ENCODE measurements at places on chromosomes 7 and 10.

GRCh38 chr10:11276449-11276990 lies 258.8 kb downstream of the CELF2 start:
- no peak for DNase-seq

- DNase-seq = no peak
Observed at GRCh38 chr10:3766046-3766756, 18.8 kb downstream of the KLF6 start.

DNA sequence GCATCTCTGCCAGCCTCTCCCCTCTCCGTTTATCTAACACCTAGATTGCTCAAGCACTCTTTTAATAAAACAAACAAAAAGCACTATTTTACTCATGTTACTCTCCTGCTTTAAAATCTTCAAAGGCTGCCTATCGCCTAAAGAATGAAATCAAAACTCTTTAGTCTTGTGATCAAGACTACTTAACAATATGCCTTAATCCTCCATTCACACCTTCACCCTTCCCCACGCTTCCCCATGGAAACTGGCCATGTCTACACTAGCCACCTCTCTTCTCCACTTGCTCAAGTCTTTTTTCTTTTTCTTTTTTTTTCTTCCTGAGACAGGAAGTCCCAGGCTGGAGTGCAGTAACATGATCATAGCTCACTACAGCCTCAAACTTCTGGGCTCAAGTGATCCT lies 47.8 kb upstream of the TMEM213 start:
- DNase-seq = no peak

- DNase-seq = no peak
Observed at GRCh38 chr7:559396-559705, 39.7 kb upstream of the PDGFA start.

DNA sequence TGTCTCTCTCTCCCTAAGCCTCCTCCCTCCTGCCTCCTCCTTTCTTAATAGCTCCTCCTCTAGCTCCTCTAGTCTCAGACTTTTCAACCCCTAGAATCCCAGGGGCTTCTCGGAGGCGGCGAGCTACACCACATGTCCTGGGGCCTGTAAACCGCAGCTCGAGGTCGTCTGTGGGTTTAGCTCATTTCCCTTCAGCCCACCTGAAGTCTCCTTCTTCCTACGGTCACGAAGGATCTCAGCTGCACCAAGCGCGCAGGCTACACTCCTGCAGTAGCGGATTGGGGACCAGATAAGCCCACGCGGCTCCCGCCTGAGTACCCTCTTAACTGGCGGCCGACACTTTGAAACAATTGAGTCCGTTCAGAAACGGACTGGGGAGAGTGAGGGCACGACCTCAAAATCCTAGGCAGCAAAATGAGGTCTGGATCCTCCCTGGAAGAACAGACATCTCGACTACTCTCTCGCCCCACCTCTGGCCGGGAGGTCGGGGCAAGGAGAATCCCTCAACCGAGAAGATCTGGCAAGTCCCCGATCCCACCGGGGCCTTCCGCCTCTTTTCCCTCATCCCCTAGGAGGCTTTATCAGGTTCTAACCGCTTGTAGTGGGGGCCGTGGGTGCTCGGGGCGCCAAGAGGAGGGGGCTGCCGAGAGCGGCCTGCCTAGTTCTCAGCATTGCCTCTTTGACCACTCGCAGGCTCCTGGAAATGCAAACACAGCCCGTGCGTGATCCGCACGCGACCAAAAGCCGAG lies 1.3 kb upstream of the SORCS3 start:
- no peak for DNase-seq

GRCh38 chr7:28750981-28751380 lies 207.1 kb downstream of the TRIL start:
- no peak for DNase-seq

DNA sequence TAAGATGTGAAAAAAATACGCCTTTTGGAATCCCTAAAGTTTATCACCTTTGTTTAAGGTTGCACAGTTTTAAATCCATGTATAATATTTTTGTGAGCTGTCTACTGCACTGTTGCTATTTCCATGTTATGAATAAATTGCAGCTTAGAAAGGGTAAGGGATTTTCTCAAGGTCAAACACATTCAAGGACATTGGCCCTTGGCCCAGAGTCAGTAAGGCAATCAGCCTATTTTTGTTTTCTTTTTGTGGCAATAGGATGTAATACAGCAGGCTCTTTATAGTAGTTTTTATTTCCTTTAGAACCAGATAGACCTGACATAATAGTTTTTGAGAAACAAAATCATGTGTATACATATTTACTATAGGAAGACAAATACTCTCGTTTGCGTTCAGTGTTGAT lies 219.8 kb downstream of the ACTR3B start:
- DNase-seq = no peak

DNA sequence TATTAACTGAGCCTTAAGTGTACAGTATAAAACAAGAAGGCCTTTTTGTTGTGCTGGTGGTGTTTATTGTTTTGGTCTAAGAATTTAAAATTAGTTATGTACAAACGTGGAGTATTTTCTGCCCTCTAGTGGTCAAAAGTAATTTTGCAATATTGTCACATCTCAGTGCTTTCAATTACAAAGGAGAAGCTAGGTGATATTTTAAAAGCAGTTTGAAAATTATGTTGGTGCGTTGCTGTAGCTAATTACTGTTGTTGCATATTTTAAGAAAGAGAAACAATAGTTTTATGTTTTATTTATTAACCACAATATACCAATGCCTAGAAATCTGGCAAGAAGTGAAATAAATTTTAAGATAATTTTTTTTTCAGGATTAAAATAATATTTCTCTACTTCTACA lies 11.4 kb downstream of the NPVF start:
- no peak for DNase-seq

DNA sequence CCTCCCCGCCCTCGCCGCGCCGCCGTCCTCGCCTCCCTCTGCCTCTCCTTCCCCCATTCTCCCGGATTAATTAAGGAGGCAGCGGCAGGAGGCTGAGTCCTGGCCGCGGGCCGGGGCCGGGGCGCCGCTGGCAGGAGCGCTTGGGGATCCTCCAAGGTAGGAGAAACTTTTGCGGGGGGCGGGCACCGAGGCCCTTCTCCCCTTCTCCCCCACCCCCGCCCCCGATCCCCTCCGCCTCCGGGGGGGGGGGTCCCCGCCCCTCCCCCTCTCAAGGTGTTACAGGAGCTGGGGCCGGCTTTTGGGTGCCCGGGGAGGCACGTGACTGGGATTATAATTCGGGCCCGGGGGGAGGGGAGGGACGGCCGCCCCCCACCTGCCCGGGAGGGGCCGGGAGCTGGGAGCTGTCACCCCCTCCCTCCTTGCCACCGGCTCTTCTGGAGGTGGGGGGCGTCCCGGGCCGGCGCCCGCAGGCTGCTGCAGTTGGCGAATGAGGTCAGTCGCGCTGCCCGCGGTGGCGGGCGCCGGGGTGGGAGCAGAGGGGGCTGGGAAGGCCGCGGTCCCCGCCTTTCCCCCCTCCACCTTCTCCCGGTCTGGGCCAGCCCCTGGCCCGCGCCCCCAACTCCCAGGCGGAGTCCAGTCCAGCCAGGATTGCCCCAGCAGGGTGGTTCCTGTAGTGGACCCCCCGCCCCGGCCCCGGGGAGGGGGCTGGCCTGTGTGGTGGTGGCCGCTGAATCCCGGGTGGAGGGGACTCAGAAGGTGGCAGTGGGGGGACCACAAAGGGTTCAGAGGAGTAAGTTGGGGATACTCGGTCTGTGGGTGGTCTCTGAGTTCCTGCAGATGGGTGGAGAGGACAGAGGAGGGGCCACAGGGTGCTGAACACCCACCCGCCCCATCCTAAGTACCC lies 567 bp downstream of the GTF2IRD1 start:
- no peak for DNase-seq

DNA sequence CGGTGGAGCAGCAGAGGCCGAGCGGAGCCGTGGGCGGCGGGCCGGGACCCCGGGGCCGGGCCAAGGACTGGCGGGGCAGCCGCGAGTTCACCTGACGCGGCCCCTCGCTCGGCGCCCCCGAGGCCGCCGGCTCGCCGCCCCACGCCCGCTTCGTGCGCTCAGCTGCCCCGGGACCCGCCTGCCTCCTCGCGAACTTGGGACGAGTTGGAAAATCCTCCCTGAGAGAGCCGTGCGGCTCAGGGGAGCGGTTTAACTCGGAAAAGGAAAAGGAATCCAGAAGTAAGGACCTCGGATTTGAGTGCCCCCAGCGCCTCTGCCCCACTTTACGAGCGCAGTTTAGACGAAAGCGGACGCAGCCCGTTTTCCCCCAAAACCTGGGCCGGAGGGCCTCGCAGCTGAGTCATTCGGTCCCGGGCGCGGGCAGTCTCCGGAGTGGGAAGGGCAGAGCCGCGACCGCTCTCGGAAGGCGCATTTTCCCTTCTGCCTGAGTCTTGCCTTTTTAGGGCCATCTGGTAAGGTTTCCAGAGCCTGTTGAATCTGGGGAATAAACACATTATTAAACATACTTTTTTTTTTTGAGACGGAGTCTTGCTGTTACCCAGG lies 744 bp downstream of the CREM start:
- DNase-seq = no peak

- no peak for DNase-seq
Observed at GRCh38 chr10:84294766-84295447, 33.5 kb upstream of the CCSER2 start.

DNA sequence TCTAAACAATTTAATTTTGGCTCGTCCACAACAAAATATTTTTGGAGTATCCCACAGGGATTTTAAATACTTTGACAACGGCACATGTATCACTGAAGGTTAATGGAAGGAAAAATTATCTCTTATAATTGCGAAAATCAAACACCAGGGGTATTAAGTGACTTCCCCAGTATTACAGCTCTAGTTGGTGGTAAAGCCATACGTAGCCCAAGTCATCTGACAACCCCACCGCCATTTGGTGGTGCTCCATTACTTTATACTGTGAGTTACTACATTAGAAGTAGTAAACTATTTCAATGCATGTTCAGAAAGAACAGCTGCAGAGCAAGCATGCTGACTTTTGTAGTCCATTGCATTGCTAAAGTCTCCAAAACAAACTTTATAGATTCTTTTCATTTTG lies 179.7 kb downstream of the HGF start:
- DNase-seq = no peak

GRCh38 chr7:138978541-138979184 lies 2.5 kb downstream of the KIAA1549 start:
- no peak for DNase-seq

DNA sequence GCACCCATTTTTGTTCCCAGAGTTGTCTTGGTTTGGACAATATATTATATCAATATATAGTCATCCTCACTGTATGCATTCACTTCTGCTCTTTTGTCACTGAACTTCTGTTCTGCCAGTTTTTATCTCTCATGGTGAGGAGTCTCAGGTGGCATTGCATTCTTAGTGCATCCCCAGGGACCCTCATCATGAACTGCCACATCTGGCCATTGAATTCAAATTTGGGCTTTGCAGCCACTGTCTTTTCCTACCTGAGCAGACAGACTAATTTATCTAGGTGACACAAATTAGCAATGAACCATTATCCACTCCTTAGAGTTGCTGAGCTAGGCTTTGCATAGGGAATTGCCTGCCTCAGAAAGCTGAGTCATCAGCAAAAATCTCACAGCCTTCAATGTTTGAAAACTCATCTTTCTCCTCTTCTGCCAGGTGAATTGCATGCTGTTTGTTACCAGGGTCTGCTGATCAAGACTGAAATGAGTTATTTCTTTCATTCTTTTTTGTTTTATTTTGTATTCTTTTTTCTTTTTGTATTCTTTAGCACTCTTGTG lies 316.8 kb upstream of the MTPN start:
- DNase-seq = no peak

- DNase-seq = no peak
Observed at GRCh38 chr7:29917641-29918040, 72.0 kb downstream of the SCRN1 start.

DNA sequence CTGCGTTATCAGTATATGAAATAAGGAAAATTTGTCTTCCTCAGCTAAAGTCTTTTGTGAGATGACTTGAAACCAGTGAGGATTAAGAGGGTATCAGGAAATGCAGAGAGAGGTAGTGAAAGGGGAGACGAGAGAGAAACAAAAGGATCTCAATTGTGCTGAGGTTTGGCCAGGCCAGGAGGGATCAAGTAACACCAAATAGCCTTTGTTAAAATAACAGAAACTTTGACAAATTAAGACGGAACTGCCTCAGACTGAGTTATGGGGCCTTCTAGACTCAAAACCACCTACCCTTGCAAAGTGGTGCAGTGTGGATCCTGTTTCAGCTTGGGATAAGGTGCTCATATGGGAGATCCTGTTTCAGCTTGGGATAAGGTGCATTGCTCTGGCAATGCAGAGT lies 263.1 kb downstream of the CREB5 start:
- no peak for DNase-seq

GRCh38 chr7:80089366-80089765 lies 45.3 kb upstream of the GNAI1 start:
- DNase-seq = no peak

- DNase-seq = no peak
Observed at GRCh38 chr7:116687801-116688201, 15.8 kb downstream of the MET start.

DNA sequence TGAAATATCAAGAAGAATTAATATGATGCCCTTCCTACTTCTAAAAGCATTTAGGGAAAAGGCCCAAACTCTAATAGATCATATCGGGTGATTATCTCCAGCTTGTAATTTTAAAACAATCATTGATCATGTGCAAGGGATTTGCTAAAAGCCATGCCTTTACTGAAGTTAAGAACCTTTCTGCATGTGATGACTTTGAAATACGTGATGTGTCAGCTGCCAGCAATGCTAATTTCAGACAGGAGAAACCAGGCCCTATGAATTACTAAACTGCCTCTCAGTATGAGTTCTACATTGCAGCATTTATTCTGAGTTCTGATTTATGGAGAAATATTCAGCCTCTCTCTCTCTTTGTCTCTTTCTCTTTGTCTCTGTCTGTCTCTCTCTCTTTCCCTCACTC lies 203.6 kb upstream of the AKR1E2 start:
- no peak for DNase-seq

GRCh38 chr7:103011650-103012049 lies 62.9 kb downstream of the FBXL13 start:
- DNase-seq = no peak

DNA sequence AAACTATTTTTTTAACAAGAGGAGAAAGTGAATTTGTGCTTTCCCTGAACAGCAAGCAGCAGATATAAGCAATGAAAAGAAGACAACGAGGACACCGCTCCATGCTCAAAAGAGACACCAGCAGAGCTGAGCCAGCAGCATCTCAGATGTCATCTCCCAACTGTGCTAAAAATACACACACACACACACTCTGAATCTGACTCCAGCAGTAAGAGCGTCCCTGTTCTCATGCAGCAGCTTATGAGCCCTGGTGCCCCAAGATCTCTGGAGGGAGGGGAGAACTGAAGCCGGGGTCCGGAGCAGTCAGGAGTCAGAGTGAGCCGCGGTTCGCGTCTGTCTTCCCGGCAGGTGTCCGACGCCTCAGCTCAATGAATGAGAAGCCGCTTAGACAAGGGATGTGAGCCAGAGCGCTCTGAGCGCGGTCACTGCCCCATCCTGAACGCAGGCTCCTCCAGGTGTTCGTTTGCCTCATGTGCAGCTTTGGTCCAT lies 49.2 kb downstream of the SVIL start:
- DNase-seq = no peak

- no peak for DNase-seq
Observed at GRCh38 chr10:34180749-34181148, 634.3 kb downstream of the PARD3 start.
